ENCODE measurements at places on chromosomes 2 and 18.

GRCh38 chr2:141468761-141469160 is 662.1 kb downstream of the LRP1B start:
- no peak for DNase-seq

- no peak for DNase-seq
Measured at GRCh38 chr2:121613774-121614173, 35.5 kb downstream of the CLASP1 start.

GRCh38 chr2:120226316-120226715 is 3.1 kb upstream of the TMEM185B start:
- DNase-seq: no peak

DNA sequence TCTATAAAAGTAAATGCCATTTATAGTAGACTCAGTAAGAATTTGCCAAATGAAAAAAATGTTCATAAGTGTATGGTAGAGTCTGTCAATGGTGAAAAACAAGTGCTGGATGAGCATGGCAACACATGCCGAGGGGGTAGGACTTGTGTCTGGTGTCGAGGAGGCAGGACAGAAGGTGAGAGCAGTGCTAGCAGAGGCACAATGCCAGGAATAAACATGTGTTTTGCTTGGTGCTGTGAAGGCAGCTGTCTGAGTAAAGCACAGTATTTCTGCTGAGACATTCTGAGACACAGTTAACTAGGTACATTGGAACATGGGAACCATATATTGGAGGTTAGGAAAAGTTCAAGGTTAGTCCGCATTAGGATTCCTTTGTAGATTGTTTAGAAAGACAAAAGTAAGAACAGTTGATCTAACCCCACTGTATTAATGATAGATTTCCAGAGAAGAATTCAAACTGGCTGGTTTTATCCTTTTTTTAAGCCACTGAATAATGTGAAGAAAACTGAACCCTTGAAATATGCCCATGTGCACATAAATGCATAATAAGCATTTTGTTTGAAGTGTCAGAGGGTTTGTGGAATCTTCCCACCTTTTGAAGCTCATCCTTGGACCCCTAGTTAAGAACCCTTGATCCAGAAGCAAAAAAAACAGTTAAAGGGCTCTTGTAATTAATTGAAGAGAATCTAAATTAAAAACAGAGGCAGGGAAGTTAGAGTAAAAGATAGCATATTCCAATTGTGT is 7.1 kb downstream of the RBM45 start:
- DNase-seq: no peak

GRCh38 chr18:62763101-62763521 is 47.8 kb downstream of the PHLPP1 start:
- no peak for DNase-seq

DNA sequence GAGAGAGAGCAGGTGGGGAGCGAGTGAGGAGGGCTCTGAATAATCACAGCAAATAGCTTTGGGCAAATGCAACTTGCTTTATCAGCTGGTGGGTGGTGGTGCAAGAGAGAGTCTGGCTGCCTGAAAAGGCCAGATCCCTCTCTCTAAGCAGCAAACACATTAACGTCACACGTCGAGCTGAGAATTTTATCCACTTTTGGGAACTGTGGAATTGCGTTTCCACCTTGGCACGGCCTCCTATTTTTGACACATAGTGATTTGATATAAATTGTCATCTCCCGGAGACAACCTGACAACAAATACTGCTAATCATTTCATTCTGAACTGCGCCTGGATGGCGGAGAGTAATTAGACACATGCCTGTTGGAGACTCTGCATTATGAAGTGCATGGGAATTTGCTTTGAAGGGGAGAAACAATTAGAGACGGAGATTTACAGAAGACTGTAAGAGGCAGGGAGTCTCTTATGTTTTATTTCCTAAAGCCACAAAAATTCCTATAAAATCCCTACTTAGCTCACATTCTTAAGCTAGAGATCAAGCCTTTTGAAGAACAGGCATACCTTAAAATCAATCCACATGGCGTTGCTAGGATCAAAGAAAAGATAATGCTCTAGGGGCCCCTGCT is 634.1 kb downstream of the TDRD15 start:
- DNase-seq: no peak

- no peak for DNase-seq
Measured at GRCh38 chr2:205367331-205367935, 314.9 kb upstream of the NRP2 start.

DNA sequence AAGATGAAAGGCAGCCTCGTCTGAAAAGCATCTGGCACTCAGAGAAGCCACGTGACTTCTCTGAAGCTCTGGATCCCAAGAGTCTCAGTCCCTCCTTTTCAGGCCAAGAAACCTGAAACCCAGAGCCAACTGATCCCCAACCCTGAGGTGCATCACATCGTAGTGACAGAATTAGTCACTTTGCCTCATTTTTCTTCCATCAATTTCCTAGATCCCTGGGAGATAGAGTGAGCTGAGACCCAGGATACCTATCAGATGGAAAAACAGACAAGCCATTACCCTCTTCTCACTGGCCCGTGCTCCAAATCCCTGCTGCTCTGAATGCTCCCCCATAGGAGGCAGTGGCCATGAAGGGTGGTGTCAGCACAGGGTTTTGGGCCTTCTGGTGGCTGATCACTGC is 113.1 kb downstream of the ALK start:
- DNase-seq: no peak

GRCh38 chr2:182432051-182432450 is 5.2 kb upstream of the PDE1A start:
- no peak for DNase-seq

GRCh38 chr2:191268596-191268995 is 23.4 kb downstream of the MYO1B start:
- DNase-seq: no peak

- no peak for DNase-seq
Measured at GRCh38 chr2:3042601-3043585, 334.7 kb downstream of the EIPR1 start.

- no peak for DNase-seq
Measured at GRCh38 chr2:213722565-213722964, 438.3 kb downstream of the SPAG16 start.

DNA sequence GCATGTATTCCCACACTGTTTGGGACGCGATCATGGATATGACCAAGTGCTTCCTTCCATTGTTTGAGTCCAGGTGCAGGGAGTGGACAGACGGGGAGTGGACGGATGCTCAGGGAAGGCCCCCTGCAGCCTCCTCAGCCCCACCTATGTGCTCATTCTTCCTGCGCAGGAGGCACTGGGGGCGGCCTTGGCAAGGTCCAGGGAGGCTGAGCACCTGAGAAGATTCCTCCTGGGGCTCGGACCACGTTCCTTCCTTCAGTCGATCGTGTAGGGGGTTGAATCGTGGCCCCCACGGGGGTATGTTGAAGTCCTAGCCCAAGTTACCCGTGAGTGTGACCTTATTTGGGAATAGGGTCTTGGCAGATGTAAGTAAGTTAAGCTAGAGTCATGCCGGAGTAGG is 60.4 kb downstream of the ASB1 start:
- no peak for DNase-seq

DNA sequence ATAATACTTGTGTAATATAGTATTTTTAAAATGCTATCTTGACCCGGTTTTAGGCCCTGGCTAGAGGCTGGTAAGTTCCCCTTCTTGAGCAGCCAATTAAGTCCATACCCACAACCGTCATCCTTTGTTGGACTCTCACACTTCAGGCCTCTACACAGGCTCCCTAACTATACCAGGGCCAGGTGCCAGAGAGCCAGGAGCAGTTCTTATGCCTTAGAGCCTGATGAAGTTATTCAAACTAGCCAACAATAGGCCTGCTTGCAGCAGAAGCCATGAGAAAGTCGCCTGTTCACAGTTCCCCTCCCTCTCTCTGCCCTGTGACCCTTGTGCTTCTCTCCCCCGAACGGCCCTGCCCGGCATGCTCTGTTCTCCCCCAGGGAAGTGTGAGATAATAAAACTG is 454.2 kb upstream of the KLHL29 start:
- DNase-seq: no peak

GRCh38 chr2:197497326-197497725 is 2.3 kb downstream of the HSPD1 start:
- DNase-seq: no peak

GRCh38 chr18:42413870-42414269 is 458.8 kb downstream of the PIK3C3 start:
- no peak for DNase-seq

- DNase-seq: no peak
Measured at GRCh38 chr2:54801352-54801751, 77.9 kb downstream of the EML6 start.

DNA sequence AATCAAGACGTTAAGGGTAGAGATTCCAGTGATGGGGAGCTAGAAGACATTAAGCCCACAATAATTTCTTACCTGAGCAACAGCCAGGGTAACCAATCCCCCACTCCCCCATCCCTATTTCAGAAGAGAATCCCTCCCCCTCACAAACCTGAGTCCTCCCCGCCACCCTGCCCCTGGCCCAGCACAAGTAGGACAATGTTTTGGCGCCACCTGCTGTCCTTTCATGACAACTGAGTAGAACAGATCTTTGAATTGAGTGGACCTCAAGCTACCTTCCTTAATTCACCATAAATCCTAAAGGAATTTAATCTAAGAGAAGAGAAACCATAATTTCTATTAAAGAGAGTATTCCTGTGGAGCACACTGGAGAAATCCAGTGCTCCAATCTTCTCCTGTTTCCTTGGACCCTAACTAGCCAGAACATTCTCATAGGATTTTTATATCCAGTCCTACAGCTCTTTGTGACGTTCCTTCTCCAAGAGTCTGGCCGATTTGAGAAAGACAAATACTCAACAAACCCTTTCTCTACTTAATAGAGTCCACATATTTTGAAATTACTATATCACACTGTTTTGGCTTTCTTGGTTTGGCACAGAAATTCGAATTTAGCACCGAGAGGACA is 41.1 kb downstream of the NHEJ1 start:
- peak; percentile 59 for DNase-seq

- DNase-seq: no peak
Measured at GRCh38 chr18:57080479-57080878, 66.4 kb upstream of the BOD1L2 start.

- DNase-seq: no peak
Measured at GRCh38 chr2:207831584-207832248, 62.0 kb upstream of the FZD5 start.

DNA sequence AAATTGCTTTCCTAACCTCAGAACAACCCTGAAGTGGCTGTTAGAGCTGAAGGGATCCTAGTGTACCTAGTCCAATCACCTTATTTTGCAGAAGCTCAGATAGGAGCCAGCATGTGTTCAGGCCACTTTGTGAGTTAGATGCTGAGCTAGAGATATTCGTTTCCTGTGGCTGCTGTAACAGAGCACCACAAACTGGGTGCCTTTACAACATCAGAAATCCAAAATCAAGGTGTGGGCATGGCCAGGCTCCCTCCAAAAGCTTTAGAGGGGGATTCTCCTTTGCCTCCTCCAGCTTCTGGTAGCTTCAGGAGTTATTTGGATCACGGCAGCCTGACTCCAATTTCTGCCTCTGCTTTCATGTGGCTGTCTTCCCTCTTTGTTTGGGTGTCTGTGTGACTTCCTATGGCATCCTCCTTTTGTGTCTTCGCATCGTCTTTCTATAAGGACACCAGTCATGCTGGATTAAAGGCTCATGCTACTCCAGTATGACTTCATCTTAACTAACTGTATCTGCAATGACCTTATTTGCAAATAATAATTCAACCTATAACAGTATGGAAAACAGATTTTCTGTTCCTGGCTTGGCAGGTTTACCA is 86.3 kb upstream of the TGFA start:
- no peak for DNase-seq

DNA sequence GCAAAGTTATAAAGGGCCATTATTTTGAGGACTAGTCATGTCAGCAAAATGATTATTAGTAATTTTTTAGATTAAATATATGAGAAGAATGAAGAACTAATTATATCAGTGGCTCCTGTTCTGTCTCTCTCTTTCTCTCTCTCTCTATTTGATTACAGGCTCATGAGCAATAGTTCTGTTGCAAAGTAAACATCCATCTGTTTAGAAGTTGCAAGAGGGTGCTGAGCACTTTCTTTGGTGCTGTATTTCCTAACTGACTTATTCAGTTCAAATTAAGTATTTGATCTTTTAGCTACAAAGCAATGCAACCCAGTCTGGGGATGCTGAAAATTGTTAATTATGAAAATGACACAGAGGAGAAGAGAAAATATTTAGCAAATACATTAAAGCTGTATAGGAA is 408.1 kb upstream of the UBE2E3 start:
- DNase-seq: no peak

- no peak for DNase-seq
Measured at GRCh38 chr2:112198780-112199179, 56.1 kb downstream of the ZC3H8 start.

DNA sequence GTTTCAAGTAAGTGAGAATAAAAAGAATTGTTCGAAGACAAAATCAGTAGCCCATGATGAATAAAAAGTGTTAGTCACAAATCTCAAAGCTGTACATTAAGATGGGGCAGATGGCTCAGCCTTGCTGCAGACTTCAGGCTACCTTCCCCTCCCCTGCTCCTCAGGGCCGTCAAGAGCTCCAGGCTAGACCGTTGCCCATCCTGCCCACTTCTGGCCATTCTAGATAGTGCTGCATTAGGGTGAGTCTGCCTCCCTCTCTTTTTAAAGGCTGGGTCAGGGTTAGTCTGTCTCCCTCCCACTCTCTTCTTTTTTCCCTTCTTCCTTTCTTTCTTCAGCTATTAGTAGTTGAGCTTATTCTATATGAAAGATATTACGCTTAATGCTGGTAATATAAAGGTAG is 86.0 kb downstream of the MAPRE2 start:
- DNase-seq: no peak

- DNase-seq: no peak
Measured at GRCh38 chr18:13014232-13014631, 23.1 kb downstream of the CEP192 start.

GRCh38 chr2:66110086-66110485 is 324.8 kb upstream of the MEIS1 start:
- DNase-seq: no peak

DNA sequence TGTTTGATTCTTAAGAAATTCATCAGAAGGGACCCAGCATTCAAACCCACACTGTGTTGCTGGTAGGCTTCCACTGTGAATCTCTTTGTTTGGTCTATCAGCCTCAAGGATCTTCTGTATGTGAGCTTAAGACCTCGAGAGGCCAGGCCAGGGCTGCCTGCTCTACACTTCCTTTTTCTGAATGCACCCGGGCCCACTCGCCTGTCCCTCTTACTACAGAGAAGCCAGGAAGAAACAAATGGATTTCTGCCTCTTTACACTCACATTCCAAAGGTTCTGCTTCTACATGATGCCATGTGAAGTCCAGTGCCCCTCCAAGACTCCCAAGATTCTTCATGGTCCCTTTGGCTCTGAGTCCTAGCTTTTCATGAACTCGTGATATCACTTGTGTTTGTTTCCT is 25.4 kb upstream of the MRPL19 start:
- no peak for DNase-seq

DNA sequence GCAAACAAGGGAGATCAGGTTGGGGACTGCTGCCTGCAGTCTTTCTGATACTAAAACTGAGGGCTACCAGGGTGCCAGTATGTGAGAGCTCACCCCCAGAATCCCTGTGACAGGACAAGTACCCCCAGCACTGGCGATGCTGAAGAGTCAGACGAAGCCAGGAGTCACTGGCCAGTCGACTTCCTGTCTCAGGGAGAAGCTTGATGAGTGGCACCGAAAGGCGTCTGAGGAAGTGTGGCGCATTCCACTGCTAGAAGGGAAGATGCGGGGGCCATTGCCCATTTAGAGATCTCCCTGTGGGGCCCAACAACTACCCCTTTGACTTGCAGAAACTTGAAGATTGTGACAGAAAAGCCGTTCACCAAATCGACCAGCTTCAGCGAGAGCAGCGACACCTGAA is 22.0 kb downstream of the MXD1 start:
- no peak for DNase-seq

- DNase-seq: no peak
Measured at GRCh38 chr18:34049511-34049910, 175.2 kb downstream of the NOL4 start.

GRCh38 chr2:159265171-159265576 is 21.3 kb downstream of the WDSUB1 start:
- DNase-seq: no peak
